M059J (cell line): ENCODE measurements at places on chromosomes 16 and 17.

GRCh38 chr17:30235386-30236296, at the start of gene SLC6A4:
Gene SLC6A4 (minus strand): TSS chr17:30235697. CDS start chr17:30221958, 13,739 bp downstream.
- DNase-seq = peak; percentile 22

DNA sequence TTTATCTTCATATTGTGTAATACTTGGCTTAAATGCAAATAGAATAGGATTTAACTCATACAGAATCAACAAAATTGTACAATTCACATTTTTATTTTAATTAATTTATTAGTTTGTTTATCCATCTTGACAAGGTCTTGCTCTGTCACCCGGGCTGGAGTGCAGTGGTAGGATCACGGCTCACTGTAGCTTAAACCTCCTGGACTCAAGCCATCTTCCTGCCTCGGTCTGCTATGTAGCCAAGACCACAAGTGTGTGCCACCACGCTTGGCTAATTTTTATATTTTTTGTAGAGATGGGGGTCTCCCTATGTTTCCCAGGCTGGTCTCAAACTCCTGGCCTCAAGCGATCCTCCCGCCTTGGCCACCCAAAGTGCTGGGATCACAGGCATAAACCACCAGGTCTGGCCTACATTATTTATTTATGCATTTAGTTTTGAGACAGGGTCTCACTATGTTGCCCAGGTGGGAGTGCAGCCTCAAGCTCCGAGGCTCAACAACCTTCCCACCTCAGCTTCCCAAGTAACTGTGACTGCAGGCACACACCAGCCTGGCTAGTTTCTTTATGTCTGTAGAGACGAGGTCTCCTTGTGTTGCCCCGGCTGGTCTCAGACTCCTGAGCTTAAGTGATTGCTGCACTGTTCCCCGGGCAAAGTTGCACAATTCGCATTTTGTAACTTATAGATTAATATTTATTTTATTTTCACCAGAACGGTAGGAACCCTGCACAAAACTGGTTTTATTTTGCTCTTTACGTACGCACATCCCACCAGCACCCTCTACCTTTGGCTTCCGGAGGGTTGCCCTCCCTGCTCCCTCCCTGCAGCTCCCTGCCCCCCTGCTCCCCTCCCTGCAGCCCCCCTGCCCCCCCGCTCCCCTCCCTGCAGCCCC, 4.9 kb downstream of the DPEP1 start:
- DNase-seq = peak; percentile 42

DNA sequence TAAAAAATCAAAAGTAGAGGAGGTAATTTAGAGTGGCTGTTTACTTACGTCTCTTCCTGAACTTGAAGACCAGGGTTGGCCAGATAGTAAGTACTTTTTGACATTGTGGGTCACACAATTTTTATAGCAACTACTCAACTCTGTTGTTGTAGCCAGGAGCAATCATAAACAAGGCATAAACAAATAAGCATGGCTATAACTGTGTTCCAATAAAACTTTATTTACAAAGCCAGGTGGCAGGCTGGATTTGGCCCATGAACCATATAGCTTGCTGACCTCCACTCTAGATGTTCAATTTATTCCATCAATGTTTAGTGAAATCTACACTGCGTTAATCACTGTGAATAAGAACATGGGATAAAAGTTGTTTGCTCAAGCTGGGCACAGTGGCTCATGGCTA, 500.4 kb upstream of the ERCC4 start:
- DNase-seq = no peak

- peak; percentile 83 for DNase-seq
Observed at GRCh38 chr17:35022536-35023063, 40.9 kb downstream of the RFFL start.

DNA sequence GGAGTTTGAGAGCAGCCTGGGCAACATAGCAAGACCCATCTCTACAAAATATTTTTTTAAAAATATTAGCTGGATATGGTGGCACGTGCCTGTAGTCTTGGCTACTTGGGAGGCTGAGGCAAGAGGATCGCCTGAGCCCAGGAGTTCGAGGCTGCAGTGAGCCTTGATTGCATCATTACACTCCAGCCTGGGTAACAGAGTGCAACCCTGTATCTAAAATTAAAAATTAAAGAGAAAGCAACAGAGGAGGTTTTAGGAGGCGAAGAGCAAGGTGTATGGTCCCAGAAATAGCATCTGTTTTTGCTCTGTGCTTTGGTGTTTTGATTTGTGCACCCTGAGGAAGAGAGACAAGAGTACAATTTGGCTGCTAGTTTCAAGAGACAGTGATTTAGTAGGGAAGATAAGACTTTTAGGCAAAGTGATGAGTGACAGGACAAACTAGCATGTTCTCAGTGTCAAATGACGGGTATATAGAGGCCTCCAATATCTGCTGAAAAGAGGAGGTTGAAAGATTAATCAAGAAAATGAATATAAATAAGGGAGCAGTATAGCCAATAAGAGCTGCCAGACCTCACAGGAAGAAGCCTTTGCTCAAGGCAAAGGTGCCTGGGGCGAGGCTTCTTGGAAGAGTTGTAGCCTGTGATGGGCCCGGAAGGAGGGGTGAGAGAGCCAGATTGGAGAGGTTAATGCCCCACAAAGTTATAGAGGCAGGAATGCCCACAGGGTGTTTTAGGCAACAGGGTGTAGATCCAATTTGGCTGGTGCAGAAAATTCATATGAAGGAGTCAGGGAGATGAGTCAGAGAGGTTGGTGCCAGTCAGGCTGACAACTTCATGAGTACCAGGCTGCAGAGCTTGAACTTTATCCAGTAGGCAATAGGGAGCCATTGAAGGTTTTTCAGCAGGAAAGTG, 11.4 kb downstream of the HLF start:
- DNase-seq = peak; percentile 96

DNA sequence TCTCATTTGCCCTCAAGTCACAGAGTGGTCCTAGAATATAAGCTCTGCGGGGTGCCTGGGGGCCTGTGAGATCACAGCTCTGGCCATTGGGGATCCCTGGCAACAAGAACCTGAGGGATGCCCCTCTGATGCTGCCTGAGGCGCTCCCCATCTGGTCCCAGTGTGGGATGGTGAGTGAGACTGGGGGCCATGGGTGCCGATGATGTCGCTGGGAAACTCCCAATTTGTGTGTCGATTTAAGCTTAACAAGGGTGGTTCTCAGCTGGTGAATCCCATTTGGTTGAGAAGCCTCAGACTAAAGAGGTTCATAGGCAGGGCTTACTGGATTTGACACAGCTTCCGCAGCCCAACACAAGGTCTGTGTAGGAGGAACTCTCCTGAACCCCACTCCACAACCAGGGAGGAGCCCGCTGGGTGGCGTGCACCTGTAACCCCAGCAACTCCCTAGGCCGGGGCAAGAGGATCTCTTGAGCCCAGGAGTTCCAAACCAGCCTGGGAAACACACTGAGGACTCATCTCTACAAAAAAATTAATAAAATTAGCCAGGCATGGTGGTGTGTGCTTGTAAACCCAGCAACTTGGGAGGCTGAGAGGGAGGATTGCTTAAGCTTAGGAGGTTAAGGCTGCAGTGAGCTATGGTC, 63.7 kb upstream of the SIAH1 start:
- no peak for DNase-seq

DNA sequence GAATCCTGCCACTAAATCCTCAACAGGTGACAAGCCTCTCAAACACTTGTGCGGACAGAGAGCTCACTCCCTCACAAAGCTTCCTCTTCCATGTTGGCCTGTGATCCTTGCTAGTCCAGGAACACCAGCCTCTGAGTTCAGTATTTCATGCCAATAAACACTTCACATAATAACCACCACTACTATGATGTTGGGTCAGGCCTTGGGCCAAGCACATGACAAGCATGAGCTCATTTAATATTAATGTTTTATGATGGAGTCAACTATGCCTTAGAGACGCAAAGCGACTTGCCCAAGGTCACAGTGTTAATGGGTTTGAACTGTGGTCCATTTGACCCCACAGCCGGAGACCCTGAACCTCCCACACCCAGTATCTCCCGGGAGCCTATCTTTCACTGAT, 129.1 kb downstream of the GAS7 start:
- DNase-seq = no peak

GRCh38 chr17:83119987-83120864, 40.8 kb downstream of the METRNL start:
- DNase-seq = no peak

DNA sequence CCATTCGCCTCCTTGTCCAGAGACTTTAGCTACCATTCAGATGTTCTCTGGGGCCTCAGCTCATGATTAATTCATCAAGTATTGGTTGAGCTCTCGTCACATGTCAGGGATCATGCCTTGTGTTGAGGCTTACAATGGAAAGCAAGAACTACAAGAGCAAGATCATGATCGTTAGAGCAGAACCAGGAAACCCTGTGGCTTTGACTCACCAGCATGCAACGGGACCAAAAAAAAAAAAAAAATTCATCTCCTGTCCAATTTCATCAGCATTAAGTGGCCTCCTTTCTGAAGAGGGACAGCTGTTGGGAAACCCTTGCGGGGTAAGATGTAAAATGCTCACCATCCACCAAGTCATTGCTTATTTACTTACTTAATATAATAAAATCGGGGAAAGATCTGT, 12.1 kb upstream of the USP10 start:
- DNase-seq = peak; percentile 90

GRCh38 chr16:23182206-23182678, 303 bp upstream of the SCNN1G start:
- peak; percentile 53 for DNase-seq

- DNase-seq = peak; percentile 80
Observed at GRCh38 chr16:3961449-3961849, 80.9 kb upstream of the CREBBP start.

GRCh38 chr17:40796846-40797245, 2.9 kb downstream of the KRT28 start:
- DNase-seq = no peak

GRCh38 chr16:82368041-82368440, 198.0 kb upstream of the MPHOSPH6 start:
- peak; percentile 39 for DNase-seq

- no peak for DNase-seq
Observed at GRCh38 chr16:76665571-76666275, 388.5 kb downstream of the CNTNAP4 start.

GRCh38 chr16:78242239-78242630, 142.8 kb downstream of the WWOX start:
- DNase-seq = no peak
